Type B pancreatic cell (in vitro differentiated cells): ENCODE measurements at places on chromosomes 5 and 9. TPM values are rescaled to one million over a fixed set of nuclear protein-coding genes. Genes with fewer than 3 reads are reported as not detected.

ARHGEF39 gene
- 7.1 and 14.2 TPM in 2 replicates for total RNA-seq

UAP1L1 gene
- 3.4 and 5.4 TPM in 2 replicates for total RNA-seq

MLANA gene
- total RNA-seq = 12.1 TPM in 1 of 2 replicates, not detected in the other

EIF4E1B gene
- total RNA-seq = not detected in 2 replicates

FYB1 gene
- 0.24 and 0.33 TPM in 2 replicates for total RNA-seq

FRRS1L gene
- 5.9 and 7.2 TPM in 2 replicates for total RNA-seq

NUDT12 gene
- total RNA-seq = 13.4 and 15.1 TPM in 2 replicates

SLC24A2 gene
- total RNA-seq = 0.12 and 0.72 TPM in 2 replicates

PHF2 gene
- 28.1 and 34.7 TPM in 2 replicates for total RNA-seq

TLX3 gene
- 2.1 and 7.8 TPM in 2 replicates for total RNA-seq

INSL4 gene
- total RNA-seq = 0.29 TPM in 1 of 2 replicates, not detected in the other

TPPP gene
- 3.6 and 5.0 TPM in 2 replicates for total RNA-seq

C1QTNF2 gene
- 0.21 and 0.31 TPM in 2 replicates for total RNA-seq

SLC25A2 gene
- 0.45 and 0.92 TPM in 2 replicates for total RNA-seq

TAS2R1 gene
- total RNA-seq = not detected in 2 replicates

PPIP5K2 gene
- total RNA-seq = 59.5 and 71.5 TPM in 2 replicates

RMI1 gene
- 13.0 and 20.3 TPM in 2 replicates for total RNA-seq

CCDC187 gene
- total RNA-seq = 0.69 and 0.70 TPM in 2 replicates

IPPK gene
- total RNA-seq = 8.1 and 11.6 TPM in 2 replicates

FOXD4L5 gene
- 0.31 TPM in 1 of 2 replicates, not detected in the other for total RNA-seq

DNAH5 gene
- total RNA-seq = 0.43 and 1.2 TPM in 2 replicates

TRIM7 gene
- total RNA-seq = 0.58 and 0.76 TPM in 2 replicates

OR1Q1 gene
- total RNA-seq = not detected in 2 replicates

OBP2B gene
- total RNA-seq = not detected in 2 replicates

SPINK6 gene
- not detected in 2 replicates for total RNA-seq

C9 gene
- not detected in 2 replicates for total RNA-seq

ABHD17B gene
- total RNA-seq = 35.7 and 38.3 TPM in 2 replicates

MAMDC4 gene
- 18.4 and 29.1 TPM in 2 replicates for total RNA-seq

IDNK gene
- 4.4 TPM in 2 replicates for total RNA-seq

LVRN gene
- total RNA-seq = 0.19 TPM in 1 of 2 replicates, not detected in the other

C5orf52 gene
- total RNA-seq = not detected in 2 replicates

RGMB gene
- total RNA-seq = 16.7 and 36.5 TPM in 2 replicates

FASTKD3 gene
- 7.3 and 10.7 TPM in 2 replicates for total RNA-seq

CD74 gene
- total RNA-seq = 24.9 and 37.2 TPM in 2 replicates

SPAG8 gene
- total RNA-seq = 0.71 and 14.2 TPM in 2 replicates

HRCT1 gene
- 0.40 TPM in 1 of 2 replicates, not detected in the other for total RNA-seq

OGN gene
- total RNA-seq = 2.8 TPM in 1 of 2 replicates, not detected in the other

DMGDH gene
- total RNA-seq = 0.48 and 0.74 TPM in 2 replicates

PLPP7 gene
- 0.50 and 3.1 TPM in 2 replicates for total RNA-seq

GFI1B gene
- 0.45 TPM in 1 of 2 replicates, not detected in the other for total RNA-seq

RASGRF2 gene
- total RNA-seq = 2.1 and 2.4 TPM in 2 replicates

GAS1 gene
- 16.0 and 120 TPM in 2 replicates for total RNA-seq

STARD4 gene
- 39.1 and 56.6 TPM in 2 replicates for total RNA-seq

SPATA31A3 gene
- total RNA-seq = not detected in 2 replicates

SLCO6A1 gene
- total RNA-seq = 0.43 and 1.4 TPM in 2 replicates

ATP10B gene
- total RNA-seq = 4.0 and 4.6 TPM in 2 replicates

LCN15 gene
- total RNA-seq = 0.77 and 0.93 TPM in 2 replicates

DND1 gene
- total RNA-seq = 1.6 and 2.6 TPM in 2 replicates

ELAVL2 gene
- total RNA-seq = 4.5 and 11.6 TPM in 2 replicates

IL3 gene
- not detected in 2 replicates for total RNA-seq

HTR1A gene
- total RNA-seq = 0.90 and 1.1 TPM in 2 replicates
